Foreskin keratinocyte (primary cell): ENCODE measurements at places on chromosomes 16 and 17. TPM values are rescaled to one million over a fixed set of nuclear protein-coding genes. Genes with fewer than 3 reads are reported as not detected.

- DNase-seq = peak; percentile 59
Measured at GRCh38 chr17:13594762-13595598, 6.7 kb downstream of the HS3ST3A1 start.

DNA sequence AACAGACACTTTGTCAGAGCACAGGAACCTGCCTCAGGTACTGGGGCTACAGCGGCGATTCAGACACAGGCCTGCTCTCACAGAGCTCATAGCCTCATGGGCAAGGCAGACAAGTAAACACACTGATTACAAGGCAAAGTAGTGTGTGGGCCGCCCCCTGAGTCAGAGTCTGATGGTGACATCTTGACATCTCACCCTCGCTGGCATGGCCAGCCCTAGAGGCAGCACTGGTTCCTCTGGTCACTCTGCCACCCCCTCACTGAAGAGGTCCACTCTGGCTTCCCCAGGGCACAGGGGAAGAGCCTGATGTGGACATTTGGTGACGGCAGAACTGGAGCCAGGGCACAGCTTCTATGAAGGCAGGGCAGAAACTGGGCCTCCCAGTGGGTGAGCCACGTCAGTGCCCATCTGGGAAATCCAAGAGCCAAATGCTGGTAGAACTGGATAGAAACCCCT, 32.9 kb upstream of the TOB1 start:
- no peak for DNase-seq

DNA sequence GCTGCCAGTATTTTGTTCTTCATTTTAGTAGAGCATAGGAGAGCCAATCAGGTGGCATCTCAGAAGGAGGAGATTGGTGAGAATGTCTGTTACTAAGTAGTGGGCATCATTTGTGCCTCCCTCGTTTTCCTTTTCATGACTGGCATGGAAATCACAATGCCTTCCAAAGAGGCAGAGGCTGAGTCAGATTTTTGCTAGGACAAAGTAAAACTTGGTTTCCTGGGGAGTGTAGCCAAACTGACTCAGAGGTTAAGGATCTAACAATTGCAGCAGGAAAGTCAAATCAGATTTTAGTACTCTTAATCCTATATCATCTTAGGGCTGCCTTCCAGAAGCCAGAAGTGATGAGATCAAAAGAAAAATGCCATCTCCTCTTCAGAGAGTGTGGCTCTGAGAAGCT, 138.7 kb downstream of the ANKFN1 start:
- peak; percentile 47 for DNase-seq

GRCh38 chr17:19275457-19276127, 38.4 kb downstream of the EPN2 start:
- no peak for DNase-seq

GRCh38 chr16:84155771-84156170, 10.7 kb downstream of the DNAAF1 start:
- DNase-seq = no peak

DNA sequence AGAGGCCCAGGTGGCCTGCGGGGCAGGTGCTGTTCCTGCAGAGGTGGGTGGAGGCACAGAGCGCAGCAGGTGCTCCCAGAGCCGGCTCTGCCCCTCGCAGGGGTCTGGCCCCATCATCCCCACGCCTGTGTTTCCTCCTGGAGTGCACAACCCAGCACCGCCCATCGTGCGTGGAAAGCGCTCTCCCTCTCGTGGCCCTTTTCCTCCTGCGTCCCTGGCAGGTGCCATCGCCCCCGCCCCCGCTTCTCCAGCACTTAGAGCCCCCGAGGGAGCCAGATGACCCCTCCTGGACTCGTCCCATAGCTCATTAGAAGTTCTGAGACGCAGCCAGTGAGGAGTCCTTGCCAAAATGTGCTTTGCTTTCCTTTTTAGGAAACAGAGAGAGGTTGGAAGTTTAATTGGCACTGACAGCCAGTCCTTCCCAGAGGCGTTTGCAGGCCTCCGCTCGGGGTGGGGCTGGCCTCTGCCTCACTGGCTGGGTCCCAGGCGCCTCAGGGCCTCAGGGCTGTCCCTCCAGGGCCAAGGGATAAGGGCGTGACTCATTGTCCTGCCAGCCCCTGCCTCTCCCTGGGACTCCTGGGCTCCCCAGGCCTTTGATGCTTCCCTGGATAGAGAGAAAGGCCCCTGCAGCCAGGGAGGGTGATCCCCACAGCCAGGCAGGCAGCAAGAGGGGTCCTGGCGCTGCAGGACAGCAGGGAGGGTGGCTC, 32.2 kb upstream of the CHMP6 start:
- DNase-seq = no peak

DNA sequence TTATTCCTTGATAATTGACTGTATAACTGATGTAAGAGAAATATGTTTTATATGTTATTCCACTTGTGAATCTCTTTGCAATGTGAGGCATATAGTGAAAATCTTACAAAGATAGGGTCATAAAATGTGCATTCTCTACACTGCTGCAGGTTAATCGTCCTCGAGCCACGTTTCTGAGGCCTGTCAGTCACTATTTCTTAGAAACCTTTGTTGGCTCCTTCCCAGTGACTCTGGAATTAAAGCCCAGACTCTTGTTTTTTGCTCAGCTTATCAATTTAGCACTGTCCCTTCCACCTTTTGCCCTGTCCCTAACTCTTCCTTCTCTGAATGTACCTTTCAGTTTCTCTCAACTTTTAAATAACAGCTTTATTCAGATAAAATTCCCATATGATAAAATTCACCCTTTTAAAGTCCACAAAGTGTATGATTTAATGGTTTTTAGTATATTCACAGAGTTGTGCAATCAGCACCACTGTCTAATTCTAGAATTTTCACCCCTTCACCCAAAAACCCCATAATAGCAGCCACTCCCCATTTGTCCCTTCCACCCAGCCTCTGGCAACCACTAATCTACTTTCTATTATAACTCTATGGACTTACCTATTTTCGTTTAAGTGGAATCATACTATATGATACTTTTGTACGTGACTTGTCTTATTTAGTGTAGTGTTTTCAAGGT, 8.6 kb downstream of the TNRC6A start:
- DNase-seq = no peak

Gene HSD11B2
- polyA plus RNA-seq = 1.3 and 1.5 TPM in 2 replicates

Gene SPATA2L
- 5.7 and 6.1 TPM in 2 replicates for polyA plus RNA-seq

Gene DOC2A
- 0.32 and 0.66 TPM in 2 replicates for polyA plus RNA-seq
